Peyer's patch (tissue), 4 donors: ENCODE measurements at places on chromosomes 7 and 10. TPM values are rescaled to one million over a fixed set of nuclear protein-coding genes. Genes with fewer than 3 reads are reported as not detected.

The NANOS1 gene
- total RNA-seq = not detected

GRCh38 chr7:43584195-43584586, 1.3 kb downstream of the STK17A start:
- DNase-seq = no peak

The AGR3 gene
- total RNA-seq = 126 TPM

The CRYGN gene
- total RNA-seq = not detected

DNA sequence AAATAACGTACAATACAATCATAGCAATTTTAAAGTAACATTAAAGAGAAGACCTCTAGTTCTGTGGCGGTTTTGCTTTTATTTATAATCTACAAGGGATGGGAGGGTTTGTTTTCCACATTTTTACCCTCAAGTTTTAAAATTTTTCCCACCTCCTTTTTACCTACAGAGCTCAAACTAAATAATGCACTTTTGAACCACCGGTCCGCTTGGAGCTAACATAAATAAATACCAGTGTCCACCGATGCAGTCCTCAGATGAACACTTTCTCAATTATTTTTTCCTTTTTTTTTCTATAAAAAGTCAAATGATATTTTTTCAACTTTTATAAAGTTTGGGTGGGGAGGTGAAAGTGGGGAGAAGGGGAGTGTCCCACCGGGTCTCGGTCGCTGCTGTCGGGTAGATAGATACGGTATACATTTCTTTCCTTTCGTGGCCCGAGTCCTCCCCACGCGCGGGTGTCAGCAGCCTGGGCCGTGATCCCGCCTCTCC, 3.3 kb downstream of the ZNF503 start:
- no peak for DNase-seq

DNA sequence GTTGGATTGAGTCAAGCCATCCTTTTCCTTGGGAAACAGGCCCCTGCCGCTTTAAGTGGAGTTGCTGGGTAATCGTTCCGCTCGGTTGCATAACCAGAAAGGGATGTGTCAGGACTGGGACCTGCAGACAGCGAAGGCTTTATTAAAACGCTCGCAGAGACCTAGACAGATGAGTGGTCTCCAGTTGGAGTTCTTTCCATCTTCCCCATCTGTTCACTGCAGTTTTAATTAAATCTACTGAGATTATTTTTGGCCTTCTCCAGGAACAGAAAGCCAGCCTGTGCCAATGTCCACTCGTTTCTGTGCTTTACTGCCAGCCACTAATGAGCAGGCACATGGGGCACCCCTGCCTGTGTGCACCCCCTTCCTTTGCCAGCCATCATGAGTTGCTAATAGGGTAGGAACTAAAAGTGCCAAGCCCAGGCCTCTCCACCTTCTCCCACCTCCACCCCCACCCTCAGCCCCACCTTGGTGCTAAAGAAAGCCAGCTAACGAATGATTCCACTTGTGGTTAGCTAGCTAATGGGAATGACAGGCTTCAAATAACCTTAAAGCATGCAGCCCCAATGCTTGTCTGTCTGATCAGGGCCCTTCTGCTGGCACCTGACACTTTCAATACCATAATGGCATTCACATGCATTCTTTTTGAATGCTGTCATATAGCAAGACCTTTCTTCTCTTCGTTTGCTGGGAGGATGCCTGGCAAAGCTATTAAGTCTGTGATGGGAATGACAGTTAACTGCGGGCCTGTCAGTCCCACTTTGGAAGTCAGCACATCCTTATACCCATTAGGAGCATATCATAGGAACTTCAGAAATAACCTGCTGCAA, 556.8 kb upstream of the GALNT17 start:
- no peak for DNase-seq

- no peak for DNase-seq
Observed at GRCh38 chr10:110609605-110610004, 34.5 kb upstream of the RBM20 start.

DNA sequence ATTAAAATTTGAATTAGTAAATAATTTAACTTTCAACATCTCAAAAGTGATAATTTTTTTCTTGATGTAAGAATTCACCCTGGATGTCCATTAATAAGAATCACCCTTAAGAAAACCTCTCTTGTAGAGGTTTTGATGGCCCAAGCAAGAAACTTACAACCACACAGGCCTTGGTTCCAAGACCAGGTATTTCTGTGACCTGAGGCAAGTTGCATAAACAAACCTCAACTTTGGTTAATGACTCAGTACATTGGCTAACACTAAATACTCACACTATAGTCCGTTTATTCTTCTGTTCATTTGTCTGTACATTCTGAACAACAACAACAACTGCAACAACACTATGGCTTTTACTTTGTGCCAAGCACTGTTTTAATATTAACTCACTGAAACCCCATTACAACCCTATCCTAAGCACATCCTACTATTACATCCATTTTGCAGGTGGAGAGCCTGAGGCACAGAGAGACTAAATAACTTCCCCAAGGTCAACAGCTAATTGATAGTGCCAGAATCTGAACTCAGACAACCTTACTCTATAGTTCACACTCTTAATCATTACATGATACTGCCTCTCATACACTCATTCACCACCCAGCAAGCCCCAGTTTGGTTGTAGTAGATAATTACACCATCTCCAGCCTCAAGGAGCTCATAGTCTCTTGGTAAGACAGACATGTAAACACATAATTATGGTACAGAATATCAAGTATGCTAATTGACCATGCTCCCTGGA, 6.6 kb downstream of the ANK3 start:
- DNase-seq = no peak

The PAPOLB gene
- total RNA-seq = not detected

The PROSER2 gene
- total RNA-seq = 10.7 TPM

The PNLIP gene
- total RNA-seq = not detected

GRCh38 chr7:157615101-157615817, 278.5 kb downstream of the DNAJB6 start:
- no peak for DNase-seq

The ZNF425 gene
- total RNA-seq = 1.7 TPM

- no peak for DNase-seq
Observed at GRCh38 chr10:15735763-15736162, 16.0 kb upstream of the ITGA8 start.

The EN2 gene
- total RNA-seq = not detected

- no peak for DNase-seq
Observed at GRCh38 chr10:126179637-126180036, 208.6 kb downstream of the ADAM12 start.

GRCh38 chr10:31146491-31147209, 115.0 kb upstream of the ZNF438 start:
- DNase-seq = no peak

The SPDYE5 gene
- total RNA-seq = not detected

The PALD1 gene
- total RNA-seq = 3.8 TPM

DNA sequence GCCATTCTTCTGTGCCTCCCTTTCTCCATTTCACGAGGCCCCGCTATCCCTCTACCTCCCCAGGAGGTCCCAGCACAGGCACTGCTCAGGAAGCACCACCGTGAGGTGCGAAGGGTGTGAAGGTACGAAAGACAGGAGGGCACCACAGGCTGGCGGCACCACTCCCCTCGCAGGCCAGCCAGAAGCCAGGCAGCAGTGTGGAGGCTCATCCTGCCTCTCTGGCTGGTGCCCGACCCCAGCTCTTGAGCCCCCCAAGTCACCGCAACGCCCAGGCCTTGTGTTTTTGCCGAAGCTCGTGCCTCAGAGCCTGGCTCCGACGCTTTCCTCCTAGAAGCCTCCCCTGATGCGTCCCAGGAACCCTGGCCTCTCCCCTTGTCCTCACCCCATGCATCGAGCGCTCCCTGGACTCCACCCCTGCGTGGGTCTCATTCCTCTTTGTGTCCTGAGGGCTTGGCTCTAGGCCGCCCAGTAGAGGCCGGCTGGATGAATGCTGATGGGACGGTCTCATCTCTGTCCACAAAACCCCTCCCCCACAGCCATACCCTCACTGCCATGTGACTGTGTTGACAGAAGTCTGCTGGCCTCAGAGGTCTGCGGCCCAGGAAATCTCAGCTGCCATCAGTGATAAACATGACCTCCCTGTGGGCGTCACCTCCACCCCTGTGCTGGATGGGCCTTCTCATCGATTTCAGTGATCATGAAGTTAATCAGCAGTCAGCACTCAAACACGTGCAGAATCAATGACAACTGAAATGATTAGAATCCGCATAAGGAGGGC, 19.3 kb downstream of the BRI3 start:
- DNase-seq = no peak

GRCh38 chr7:152872745-152873118, 113.2 kb downstream of the ACTR3B start:
- no peak for DNase-seq

DNA sequence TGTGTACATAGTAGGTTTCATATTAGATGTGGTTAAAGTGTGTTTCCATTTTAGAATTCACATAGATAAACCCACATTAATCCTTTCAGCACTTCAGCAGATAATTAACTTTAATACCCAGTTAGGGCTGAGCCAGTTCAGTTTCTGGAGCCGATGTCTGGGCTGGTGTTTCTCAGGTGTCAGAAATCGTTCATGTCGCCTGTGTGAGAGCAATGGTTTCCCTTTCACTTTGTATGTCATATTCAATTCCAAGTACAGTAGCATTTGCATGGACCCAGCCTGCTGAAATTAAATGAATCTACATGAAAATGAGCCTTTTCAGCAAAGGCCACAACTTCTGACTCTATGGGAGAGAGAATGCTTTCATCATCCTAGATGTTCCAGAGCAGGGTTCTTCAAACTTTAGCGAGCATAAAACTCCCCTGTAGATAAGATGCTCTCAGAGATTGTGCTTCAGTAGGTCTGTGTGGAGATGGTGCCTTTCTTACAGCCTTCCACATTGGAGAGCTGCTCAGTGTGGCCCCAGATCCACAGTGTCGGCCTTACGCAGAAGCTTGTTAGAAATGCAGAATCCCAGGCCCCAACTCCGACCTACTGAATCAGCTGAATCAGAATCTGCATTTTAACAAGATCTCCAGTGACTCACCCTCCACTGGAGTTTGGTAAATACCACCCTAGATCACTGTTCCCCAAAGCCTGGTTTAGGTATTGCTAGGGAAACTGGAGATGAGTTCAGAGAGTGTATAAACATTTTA, 19.6 kb downstream of the WIPF3 start:
- no peak for DNase-seq

GRCh38 chr10:86017841-86018734, 348.5 kb downstream of the GRID1 start:
- DNase-seq = no peak

DNA sequence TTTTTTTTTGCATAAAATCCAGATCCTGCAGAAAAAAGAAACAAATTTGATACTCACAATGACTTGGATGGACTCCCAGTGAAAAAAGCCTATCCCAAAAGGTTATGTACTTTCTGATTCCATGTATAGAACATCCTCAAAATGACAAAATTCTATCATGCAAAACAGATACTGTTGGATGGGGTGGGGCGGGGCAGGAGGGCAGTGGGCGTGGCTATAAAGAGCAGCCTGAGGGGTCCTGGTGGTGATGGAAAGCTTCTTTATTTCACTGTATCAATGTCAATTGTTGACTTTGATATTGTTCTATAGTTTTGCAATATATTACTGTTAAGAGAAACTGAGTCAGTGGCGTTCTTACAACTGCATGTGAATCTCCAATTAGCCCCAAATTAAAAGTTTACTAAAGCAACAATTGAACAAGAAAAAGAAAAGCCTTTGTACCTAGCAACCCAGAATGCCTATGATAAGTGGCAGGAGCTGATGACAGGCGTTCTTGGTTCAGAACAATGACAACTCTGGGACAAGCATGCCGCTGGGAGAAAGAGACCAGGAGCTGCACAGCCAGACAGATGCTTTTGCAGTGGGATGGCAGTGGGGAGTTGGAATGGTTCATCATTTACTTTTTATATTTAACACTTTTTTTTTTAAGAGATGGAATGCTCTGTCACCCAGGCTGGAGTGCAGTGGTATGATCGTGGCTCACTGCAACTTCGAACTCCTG, 101.9 kb downstream of the LHPP start:
- DNase-seq = no peak
